ENCODE measurements at places on chromosomes 12 and 14.
A peak's percentile ranks its signal among the peaks of the same experiment; 100 is the strongest.

GRCh38 chr14:44283836-44284235 is 223.2 kb downstream of the FSCB start:
- DNase-seq, result no peak

DNA sequence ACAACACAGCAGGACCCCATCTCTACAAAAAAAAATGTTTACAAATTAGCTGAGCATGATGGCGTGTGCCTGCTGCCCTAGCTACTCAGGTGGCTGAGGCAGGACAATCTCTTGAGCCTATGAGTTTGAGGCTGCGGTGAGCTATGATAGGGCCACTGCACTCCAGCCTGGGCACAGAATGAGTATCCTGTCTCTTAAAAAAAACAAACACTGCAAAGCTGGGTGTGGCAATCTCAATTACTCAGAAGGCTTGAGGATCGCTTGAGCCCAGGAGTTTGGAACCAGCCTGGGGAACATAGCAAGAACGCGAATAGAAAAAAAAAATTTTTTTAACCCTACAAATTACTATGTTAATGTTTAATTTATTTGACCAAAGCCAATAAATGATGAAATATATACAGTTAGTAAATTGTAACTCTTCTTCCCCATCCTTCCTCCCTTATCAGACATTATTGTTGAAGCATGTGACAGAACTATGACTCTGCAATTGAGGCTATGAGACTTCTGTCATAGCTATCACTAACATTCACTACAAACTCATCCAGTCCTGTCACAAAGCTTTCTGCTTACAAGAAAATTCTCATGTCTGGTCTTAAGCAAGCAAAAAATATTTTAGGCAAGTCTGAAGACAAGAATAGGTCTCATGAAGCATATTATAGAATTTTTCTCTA is 9.8 kb downstream of the BTBD7 start:
- no peak for DNase-seq

GRCh38 chr12:75634244-75635222 is 123.1 kb upstream of the KRR1 start:
- no peak for DNase-seq

- no peak for DNase-seq
Measured at GRCh38 chr14:55881577-55882241, 236.5 kb upstream of the PELI2 start.

GRCh38 chr14:95535226-95536021 is 574 bp downstream of the GLRX5 start:
- no peak for DNase-seq

GRCh38 chr12:73057428-73057827 is 785.3 kb downstream of the TRHDE start:
- no peak for DNase-seq

DNA sequence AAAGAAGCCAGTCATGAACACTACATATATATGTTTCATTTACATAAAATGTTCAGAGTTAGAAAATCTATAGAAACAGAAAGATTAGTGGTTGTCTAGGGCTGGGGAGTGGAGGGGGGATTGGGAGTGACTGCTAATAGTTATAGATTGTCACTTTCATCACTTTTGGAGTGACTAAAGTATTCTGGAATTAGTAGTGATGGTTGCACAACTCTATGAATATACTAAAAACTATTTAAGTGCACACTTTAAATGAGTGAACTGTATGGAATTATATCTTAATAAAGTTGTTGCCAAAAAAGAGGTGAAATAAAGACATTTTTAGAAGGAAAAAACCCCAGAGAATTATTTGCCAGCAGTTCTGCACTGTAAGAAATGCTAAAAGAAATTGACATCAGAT is 9.5 kb downstream of the CATSPERB start:
- no peak for DNase-seq

GRCh38 chr14:56334458-56334857 is 216.2 kb downstream of the PELI2 start:
- no peak for DNase-seq

DNA sequence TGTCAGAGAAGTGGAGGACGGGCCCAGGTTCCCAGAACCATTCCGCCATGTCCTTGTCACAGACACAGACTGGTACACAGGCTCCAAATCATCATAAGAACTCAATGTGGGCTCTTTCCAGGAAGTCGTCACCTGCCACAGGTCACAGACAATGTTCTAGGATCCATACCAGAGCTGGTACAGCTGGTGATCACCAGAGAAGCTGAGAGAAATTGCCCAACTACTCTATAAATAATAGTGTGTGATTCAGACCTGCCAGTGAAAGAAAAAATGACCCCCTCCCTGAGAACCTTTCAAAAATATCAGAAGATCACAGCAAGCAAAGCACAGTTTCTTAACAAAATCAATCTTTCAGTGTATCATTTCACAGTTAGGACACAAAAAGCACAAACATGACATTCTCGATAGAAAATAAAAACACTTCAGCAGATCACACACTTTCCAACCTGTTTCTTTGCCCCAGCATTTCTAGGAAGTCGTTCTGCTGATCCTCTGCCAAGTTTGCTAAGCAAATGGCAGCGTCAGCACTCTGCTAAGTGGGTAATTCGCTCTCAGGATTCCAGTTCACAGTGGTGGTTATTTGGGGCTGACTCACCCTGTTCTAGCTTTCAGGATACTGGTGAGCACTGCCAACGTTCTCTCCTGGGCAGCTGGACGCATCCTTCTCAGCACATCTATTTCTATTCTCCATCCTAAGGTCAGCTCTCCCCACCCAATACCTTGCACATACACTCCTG is 223.3 kb upstream of the SFSWAP start:
- DNase-seq, result no peak

GRCh38 chr14:67917006-67917405 is 97.4 kb downstream of the RAD51B start:
- DNase-seq, result no peak

GRCh38 chr12:63420206-63420644 is 248.1 kb downstream of the DPY19L2 start:
- DNase-seq, result no peak

DNA sequence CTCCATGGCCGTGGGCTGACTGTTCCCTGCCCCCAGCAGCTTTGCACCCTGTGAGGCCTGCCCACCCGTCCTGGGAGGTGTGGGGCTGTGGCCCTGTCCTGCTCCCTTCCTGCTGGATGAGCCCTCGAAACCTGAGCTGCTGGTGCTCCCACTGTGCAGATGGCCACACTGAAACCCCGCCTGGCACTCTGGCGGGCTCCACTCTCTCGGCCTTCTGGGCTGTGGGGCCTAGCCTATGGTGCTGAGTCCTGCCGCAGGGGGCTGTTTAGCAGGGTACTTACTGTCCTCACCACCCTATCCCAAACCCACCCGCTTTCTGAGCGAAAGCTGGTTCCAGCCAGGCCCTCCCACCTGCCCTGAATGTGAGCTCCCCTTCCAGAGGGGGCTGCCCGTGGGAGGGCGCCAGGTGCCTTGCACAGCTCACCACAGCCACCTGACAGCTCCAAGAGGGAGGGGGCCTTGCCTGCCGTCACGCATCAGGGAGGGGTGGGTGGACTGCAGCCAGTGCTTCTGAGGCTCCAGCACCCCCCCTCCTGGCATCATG is 7.3 kb downstream of the SLC25A47 start:
- no peak for DNase-seq

- no peak for DNase-seq
Measured at GRCh38 chr12:49893753-49894750, 9.6 kb downstream of the FAIM2 start.

DNA sequence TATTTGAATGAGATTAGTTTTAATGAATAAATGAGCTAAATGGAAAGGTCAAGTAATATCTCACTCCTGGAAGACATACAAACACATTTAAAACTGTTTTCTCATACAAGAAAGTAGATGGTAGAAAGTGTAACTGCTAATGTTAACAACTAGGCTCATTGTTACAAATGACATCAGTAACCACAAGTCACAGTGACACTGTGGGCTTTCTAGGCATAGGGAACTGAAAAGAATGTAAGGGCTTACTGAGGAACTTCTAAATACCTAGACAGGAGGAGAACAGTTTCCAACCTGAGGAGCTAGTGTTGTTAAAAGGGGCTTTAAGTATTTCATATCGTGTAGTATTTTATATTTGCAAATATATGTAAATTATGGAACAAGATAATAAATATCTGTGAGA is 17.5 kb upstream of the ERGIC2 start:
- DNase-seq, result no peak

- DNase-seq, result peak; percentile 69
Measured at GRCh38 chr12:132327336-132328171, 1.8 kb downstream of the GALNT9 start.

DNA sequence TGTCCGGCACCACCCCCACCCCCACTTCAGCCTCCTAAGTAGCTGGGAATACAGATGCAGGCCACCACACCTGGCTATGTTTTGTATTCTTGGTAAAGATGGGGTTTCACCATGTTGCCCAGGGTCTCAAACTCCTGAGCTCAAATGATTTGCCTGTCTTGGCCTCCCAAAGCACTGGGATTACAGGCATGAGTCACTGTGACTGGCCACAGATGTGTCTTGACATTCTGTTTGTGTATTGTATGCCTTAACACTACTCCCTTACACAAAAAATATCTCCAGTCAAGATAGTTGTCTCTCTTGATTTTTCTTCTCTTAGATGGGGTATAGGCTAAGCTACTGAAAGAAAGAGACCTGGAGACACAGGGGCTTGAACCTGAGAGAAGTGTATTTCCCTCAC is 17.6 kb downstream of the CLEC14A start:
- no peak for DNase-seq

DNA sequence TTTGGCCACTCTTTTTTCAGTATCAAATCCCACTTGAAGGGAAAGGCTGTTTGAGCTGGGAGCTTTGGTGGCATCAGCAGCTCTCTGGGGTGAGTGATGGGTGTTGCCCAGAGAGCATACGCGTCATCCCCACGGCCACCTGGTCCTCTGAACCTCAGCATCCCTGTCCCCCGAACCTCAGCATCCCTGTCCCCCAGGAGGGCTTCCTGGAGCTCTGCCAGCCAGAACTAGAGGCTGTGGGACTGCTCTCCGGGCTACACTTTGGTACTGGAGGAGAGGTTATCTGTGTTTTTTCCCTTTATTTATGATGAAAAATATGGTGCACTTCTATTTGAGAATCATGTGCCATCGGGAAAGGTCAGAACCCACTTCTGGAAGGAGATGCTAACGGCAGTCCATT is 131.5 kb upstream of the RTL1 start:
- DNase-seq, result no peak

- DNase-seq, result no peak
Measured at GRCh38 chr12:76899522-76899921, 20.7 kb upstream of the CSRP2 start.

- peak; percentile 88 for DNase-seq
Measured at GRCh38 chr12:8697476-8698131, at the start of gene RIMKLB. RIMKLB (plus strand) TSS chr12:8697991; CDS start chr12:8713867, 15,876 bp downstream.

- no peak for DNase-seq
Measured at GRCh38 chr12:113853491-113853890, 112.6 kb downstream of the RBM19 start.

- no peak for DNase-seq
Measured at GRCh38 chr14:102828151-102828550, 50.9 kb downstream of the TRAF3 start.

DNA sequence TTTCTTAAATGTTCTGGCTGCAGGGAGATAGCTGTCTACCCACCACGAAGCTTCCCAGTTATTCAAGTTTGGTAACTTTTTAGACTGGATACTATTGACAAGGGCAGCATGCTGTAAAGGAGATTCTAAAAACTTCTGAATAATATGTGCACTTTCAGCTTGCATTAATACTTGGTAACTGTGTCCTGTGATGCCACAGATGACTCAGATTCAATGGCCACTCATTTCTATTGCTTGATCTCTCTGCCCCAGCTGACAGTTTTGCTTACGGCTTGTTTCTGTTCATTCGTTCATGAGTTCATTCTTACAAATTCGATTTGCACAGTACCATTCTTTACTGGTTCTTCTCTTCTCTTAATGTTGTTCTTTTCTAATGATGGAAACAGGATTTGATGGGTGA is 142.8 kb downstream of the PELI2 start:
- no peak for DNase-seq

DNA sequence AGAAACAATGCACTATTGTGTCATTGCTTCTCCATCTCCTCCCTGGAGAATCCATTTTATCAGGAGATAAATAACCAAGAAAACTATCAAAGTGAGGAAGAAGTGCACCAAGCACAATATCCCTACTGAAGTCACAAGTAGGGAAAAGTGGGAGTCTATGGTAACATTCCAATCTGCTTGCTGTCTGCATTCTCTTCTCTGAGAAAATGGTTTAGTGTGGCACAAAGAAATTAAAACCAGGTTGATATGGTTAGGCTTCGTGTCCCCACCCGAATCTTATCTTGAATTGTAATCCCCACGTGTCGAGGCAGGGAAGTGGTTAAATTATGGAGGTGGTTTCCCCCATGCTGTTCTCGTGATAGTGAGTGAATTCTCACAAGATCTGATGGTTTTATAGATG is 209.7 kb downstream of the PRKD1 start:
- no peak for DNase-seq

- DNase-seq, result peak; percentile 25
Measured at GRCh38 chr12:6684609-6685008, 4.6 kb downstream of the ZNF384 start.

DNA sequence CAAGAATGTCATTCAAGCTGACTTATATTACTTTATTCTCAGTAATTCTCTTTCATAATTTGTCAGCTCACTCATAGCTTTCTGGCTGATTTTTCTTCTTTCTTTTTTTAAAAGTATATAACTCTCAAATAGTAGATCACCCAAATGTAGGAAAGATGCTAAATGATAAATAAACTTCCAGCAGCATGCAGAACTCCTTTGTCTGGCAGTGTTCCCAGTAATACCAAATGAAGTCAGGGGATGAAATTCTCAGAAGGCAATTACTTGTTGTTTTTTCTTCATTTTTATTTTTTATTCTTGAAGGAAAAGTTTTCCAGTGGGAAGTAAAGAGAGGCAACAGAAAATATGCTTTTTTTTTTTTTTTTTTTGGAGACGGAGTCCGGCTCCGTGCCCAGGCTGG is 133.3 kb upstream of the SLCO1C1 start:
- DNase-seq, result no peak

DNA sequence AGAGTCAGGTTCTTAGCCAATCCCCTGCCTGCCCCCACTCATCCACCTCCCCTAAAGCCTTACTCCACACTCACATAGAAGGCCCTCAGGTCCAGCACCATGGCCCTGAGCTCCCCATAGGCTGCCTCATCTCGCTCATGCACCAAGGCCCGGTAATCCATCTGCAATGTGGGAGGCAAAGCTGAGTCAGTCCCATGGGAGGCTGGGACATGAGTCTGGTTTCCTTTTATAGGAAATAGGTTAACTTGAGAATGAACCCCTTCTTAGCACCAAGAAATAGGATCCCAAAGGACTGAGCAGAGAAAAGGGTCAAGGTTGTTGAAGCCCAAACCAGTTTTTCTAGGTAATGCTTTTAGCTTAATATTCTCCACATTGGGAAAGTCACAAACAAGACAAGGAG is 2.1 kb upstream of the EMC9 start:
- DNase-seq, result no peak

GRCh38 chr12:106247674-106248311 is at the start of gene CKAP4:
CKAP4 (minus strand) TSS chr12:106248020; CDS start chr12:106247851, 169 bp downstream.
- DNase-seq, result peak; percentile 35

DNA sequence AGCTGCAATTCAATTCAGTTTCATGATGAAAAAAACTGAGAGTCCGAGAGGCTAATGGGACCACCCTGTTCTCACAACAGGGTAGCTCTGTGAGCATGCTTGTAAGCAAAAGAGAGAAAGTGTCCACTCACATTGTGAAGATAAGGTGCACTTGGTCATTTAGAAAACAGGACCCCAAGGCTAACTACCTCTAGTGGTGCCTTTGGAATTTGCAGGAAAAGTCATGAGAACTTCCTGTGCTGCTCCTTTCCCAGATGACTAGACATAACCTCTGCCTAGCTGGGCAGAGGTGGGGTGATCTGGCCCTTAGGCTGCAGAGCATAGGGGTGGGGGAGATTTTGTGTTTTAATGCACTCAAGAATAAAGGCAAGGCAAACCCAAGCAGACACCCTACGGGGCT is 118.9 kb downstream of the STAB2 start:
- DNase-seq, result no peak

All from stimulated activated CD4-positive, alpha-beta T cell treated with anti-CD3 and anti-CD28 coated beads, Interleukin-2, amount 100 ng/mL, for 4 hours (primary cell).